ENCODE measurements at places on chromosomes 11 and 22.

- no peak for DNase-seq
These were observed 2.6 kb downstream of the KCNJ5 start for GRCh38 chr11:128893578-128894285.

GRCh38 chr11:2432628-2433071 lies 11.7 kb downstream of the TRPM5 start:
- DNase-seq, result no peak

DNA sequence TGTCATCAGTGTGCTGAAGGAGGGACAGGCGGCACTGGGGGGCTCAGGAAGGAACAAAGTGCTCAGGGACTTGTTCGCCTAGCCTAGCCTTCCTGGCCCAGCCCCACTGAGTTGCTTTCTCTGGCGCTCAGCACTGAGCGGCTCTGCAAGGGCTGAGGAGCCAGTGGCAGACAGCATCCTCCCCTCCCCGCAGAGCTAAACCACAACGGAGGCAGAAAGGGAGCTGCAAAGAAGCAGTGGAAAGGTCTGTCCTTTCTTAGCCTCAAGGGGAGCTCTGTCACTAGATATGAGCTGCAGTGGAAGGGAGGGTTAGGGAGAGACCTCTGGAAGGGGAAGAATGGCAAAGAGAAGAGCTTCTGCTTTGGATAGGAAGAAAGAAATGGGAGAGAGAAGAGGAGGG lies 89.7 kb upstream of the PHOX2A start:
- DNase-seq, result no peak

GRCh38 chr11:46305295-46305694 lies 27.8 kb downstream of the CREB3L1 start:
- DNase-seq, result no peak

DNA sequence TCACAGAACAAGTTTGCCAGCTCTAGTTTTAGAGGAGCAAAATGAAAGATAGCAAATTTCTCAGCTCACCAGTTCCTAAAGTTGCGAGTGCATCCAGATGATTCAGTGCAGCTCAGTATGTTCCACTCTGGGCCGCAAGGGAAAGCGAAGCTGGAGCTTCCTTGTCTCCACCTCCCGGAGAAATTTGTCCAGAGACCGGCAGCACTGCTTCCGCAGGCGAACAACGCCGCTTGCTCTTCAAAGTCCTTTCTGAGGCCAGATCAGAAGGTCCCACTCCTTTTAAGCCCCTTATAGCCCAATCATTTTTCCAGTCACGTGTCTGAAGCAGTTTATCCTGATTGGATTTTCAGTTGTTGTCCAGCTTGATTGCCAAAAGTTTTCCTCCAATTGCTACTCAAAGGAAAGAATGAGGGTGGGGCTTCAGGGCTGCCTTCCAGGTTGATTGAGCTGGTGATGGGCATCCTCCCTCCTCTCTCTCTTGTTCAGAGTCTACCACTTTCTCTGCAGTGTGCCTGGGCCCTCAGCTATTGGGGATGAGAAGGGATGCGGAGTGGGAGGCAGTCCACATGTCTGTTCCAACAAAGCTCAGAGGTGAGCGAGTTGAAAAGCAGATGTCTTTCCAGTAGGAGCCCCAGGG lies at the start of gene ZNF280A:
Gene ZNF280A, minus strand, starts transcription at position 251 of the 637 bp plus-strand sequence. CDS start 4,640 bp downstream, outside the sequence.
- DNase-seq, result no peak

DNA sequence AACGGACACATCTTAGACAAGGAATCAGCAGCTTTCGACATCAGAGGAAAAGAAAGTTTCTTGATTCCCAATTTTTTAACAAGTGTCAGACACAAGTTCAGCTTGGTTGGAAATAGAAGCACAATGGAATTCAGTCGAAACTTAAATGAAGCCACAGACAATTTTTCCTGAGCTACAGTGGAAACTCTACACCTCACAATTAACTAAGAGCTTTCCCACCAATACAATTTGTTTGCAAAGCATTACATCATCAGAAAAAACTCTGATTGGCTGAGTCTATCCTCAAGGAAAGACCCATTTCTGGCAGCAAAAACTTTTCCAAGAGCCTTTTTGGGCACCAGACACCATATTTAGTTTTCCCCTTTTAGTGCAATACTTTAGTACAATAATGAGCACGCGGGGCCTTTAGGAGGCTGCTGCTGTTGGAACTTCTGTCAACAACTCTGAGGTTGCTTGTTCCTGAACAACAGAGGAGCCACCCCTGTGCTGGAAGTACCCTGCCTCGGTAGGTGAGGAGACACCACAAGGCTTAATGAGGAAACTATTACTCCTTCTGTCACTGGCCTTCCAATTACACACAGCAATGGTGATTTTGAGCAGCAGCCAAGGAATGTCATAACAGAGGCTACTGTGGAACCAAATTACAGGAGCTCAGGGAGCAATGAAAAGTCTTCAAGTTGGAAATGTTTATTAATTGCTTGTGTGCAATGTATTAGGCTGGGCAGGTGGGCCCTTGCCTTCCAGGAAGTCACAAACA lies 61.9 kb upstream of the BARX2 start:
- no peak for DNase-seq

Data from fibroblast of the conjunctiva (primary cell).